ENCODE measurements at places on chromosomes 12 and 14.

DNA sequence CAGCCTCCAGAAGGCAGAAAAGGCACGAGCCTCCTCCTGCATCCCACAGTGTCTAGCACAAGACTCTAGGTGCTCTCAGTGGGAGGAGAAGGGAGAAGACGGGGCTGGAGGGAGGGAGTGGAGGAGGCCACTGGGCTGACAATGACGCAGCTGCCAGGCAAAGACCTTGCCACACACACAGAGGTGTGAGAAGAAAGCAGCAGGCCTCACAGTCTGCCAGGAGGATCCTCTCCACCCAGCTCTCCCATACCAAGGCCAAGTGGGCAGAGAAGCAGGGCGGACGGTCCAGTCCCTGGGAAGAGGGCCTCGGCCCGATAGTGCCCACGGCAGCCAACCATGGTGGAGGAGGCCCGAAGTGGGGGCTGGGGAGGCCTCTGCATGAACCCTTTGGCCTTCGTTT, 78.9 kb downstream of the NCOR2 start:
- no peak for DNase-seq

- no peak for DNase-seq
Observed at GRCh38 chr12:117749431-117749830, 219.4 kb downstream of the KSR2 start.

DNA sequence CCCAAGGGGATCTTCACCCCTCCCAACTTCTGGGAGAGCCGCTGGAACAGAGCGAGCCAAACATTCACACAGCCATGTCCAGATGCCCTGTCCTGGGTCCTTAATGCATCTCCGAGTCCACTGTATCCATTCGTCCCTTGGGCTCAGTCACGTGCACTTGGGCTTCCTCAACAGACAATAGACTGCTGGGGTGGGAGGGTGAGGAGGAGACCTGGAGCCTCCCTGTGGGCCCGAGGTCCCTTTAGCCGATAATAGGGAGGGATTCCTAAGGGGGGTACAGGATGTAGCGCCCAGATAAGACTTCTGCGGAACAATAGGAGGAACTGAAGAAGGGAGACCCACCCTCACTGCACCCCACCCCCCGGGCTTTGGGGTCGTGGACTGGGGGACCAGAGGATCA, 6.7 kb downstream of the ARHGEF25 start:
- no peak for DNase-seq

DNA sequence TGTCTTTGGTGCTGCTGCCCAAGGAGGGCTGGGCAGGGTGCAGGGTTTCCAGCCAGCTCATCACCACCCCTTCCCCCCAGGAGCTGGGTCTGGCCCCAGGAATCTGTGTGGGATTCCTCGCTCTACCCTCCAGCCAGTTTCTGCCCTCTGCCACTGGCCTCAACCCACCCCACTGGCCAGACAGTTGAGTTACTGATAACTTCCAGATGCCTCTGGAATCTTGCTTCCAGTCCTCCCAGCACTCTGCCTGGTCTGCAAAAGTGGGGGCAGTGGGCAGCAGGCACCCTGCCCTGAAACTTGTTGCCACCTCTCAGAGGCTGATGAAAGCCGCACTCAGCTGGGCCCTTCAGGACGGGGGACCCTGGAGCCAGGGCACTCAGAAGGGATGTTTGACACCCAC, 20.1 kb upstream of the TBX3 start:
- DNase-seq: no peak
